ENCODE measurements at places on chromosomes 11 and 22.
A peak's percentile ranks its signal among the peaks of the same experiment; 100 is the strongest.

- DNase-seq = peak; percentile 0
These were observed 299.9 kb downstream of the DCDC1 start for GRCh38 chr11:31069447-31070205.

DNA sequence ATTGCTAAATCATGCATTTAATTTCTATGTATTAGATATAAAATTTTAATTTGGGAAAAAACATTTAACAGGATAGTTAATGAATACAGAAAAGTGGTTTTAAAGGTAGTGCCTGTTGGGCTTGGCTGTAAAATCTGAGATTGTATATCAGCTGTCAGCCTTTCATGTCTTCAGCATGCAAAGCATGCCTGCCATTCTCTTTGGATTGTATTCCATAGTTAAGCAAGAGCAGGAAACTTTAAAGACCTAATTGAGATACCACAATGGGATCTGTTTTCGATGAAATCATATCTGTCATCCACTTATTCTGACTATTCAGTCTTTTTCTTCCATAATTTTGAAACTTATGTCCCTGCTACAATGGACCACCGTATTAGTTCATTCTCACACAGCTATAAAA is 451.0 kb upstream of the DDI1 start:
- no peak for DNase-seq

GRCh38 chr11:3615998-3616397 is 25.8 kb downstream of the ART5 start:
- no peak for DNase-seq

DNA sequence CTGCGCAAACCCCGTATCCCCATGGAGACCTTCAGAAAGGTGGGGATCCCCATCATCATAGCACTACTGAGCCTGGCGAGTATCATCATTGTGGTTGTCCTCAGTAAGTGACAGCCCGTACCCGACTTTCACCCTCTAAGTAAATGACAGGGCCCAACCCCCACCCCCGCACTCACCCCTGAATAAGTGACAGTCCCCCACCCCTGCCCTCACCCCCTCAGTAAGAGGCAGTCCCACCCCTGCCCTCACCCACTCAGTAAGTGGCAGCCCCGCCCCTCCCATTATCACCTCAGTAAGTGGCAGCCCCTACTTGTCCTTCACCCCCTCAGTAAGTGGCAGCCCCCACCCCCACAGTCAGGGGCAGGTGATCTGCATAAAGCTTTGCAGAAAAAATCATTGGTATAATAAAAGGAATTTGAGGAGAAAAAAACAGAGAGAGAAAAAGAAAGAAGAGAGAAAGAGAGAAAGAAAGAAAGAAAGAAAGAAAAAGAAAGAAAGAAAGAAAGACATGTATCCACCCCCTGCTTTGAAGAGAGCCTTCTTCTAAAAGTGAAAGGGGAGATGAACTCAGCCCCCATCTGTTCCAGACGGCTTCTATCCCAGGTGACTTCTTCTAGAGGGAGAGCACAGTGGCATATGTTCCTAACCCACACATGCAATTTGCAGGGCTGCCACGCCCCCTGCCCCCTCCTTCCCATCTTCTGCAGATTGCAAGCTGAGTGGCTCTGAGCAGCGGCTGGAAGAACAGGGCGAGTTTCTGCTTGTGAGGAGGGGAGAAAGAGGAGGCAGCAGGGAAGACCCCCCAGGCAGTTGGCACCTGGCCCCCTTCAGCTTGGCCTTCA is 12.5 kb upstream of the SMIM35 start:
- DNase-seq = no peak

DNA sequence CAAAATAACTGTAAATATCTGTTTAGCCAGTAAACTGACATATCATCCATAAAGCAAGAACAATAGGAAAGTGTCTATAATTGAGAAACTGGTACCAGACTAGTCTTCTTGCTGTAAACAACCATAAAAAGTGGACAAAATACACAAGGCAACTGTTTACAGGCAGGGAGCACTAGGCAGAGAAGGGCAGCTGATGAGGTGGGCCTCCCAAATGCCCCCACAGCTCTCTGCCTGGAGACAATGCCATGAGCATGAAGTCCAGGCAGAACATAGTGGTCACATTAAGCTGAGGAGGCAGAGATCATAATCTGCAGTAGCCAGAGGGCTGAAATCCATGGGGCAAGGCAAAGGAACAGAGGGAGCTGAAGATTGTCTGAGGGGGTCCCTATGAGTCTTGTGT is 30.7 kb downstream of the TBX1 start:
- DNase-seq = no peak

DNA sequence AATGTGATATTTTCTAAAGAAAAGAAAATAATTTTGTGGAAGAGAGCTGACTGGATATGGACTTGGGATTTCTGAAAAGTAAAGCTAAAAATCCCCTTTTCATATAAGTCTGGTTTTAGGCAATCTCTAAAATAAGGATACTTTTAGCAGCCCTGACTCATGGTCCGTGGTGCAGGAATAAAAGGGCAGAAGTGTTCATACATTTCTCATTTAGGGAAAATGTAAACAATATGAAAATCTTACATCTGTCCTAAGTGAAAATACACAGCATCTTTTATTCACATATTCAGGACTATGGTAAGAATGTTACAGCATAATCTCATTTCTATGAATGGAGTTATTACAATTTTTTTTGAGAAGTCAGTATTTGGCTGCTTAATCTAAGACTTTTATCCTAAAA is 735 bp upstream of the ETS1 start:
- DNase-seq = no peak

GRCh38 chr22:47379037-47379436 is 616.6 kb downstream of the TBC1D22A start:
- DNase-seq = no peak

DNA sequence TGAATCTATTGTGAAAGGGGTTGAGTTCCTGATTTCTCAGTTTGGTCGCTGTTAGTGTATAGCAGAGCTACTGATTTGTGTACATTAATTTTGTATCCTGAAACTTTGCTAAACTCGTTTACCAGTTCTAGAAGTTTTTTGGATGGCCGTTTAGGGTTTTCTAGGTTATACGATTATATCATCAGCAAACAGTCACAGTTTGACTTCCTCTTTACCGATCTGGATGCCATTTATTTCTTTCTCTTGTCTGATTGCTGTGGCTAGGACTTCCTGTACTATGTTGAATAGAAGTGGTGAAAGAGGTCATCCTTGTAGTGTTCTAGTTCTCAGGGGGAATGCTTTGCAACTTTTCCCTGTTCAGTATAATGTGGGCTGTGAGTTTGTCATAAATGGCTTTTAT is 24.6 kb upstream of the OOSP4B start:
- no peak for DNase-seq

GRCh38 chr22:20750461-20751184 is 23.3 kb upstream of the SERPIND1 start:
- peak; percentile 91 for DNase-seq

DNA sequence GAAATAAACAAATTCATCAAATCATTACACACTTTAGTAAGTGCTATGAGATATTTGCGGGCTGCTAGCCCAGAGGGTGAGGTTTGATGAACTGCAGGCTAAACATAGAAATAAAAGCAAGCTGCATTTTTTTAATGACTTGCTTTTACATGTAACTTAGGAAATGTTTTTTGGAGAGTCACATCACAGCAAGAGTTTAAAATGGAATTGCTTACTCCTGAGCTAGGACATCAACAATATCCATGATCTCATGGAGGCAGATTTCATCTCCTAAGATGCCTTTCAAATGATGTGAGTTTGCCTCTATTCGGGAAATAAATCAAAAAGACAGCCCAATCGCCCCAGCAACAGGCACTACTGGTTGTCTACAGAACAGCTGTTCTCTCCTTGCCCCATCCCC is 73.4 kb upstream of the CD44 start:
- no peak for DNase-seq

DNA sequence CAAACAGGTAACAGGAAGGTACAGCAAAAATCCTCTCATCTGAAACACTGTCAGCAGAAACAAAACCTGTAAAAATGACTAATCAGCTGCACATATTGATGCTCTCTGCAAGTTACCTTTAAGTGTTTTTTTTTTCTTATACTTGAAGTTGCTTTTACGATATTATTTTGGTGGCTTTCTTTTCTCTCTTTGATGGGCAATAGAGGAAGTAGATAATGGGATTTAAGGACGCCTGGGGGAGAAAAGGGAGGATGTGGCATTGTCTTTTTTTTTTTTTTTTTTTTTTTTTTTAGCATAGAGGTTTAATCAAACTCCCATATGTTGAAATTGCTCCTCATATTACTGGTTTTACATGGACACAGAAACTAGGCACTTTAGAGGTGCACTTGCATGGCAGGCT is 11.4 kb upstream of the ADSL start:
- DNase-seq = no peak

DNA sequence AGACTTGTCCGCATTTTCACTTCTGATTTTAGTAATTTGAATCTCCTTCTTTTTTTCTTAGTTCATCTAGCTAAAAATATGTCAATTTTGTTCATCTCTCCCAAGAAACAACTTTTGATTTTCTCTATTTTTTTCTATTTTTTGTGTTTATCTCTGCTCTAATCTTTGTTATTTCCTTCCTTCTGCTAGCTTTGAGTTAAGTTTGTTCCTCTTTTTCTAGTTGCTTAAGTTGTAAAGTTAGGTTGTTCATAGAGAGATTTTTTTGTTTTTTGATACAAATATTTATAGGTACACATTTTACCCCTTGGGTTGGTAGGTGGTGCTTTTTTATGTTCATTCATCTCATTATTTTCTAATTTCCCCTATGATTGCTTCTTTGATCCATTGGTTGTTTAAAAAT is 22.1 kb upstream of the XKR3 start:
- DNase-seq = no peak

DNA sequence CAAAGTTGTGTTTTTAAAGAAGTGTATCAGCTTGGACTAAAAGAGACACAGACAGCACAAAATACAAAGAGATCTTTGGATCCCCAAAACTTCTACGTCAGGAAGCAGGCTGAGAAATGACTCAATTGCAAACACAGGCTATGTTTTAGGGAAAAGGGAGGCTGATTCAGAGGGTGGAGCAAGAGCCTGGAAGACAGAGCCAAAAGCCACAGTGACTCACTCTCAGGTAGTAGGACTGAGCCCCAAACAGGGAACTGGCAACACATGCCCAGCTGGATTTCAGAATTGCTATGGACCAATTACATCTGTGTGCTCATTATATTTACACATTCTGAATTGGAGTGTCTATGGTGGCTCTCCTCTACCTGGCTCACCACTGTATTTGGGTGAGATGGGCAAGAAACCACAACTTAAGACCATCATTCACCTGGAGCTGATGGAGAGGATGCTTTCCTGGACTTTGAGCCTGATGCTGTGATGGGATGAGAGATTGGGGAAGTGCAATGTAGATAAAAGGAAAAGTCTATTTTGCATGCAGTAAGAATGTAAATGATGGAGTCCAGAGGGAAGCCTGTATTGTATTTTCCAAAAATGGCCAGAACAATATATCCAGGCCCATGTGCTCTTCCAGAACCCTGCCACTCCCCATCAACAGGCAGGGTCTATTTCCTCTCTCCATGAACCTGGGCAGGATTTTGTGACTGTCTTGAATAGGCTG is 20.8 kb upstream of the LINC01488 start:
- peak; percentile 86 for DNase-seq

GRCh38 chr11:97610854-97611253 is 1221.0 kb downstream of the JRKL start:
- no peak for DNase-seq

DNA sequence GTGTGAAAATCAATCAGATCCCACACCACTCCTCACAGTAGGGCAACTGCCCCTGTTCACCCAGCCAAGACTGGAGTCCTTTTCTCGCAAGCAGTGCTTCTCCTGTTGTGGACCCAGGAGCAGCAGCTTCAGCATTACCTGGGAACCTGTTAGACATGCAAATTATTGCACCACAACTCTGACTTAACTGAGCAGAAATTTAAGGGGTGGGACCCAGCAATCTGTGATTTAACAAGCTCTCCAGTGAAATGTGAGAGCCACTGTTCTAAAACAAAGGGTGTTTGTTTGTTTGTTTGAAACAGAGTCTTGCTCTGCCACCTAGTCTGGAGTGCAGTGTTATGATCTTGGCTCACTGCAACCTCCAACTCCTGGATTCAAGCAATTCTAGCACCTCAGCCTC is 591.4 kb downstream of the SOX6 start:
- DNase-seq = no peak

GRCh38 chr11:91147885-91148284 is 925.0 kb upstream of the CHORDC1 start:
- no peak for DNase-seq

DNA sequence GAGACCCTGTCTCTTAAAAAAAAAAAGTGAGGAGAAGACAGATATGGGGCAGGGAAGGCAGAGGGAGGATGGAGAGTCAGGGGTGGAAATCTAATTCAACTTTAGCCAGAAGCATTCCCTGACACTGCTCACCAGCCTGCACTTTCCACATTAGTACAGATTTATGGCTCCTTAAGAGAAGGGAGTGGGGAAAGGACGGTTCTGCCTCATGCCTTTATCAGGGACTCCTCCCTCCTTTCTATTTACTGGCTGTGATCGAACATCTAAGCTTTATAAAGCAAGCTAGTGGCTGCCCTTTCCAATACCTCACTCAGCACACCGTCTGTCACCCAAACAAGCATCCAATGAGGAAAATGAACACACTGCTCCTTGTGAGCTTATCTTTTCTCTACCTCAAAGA is at the start of gene PATE4:
TSS of gene PATE4 (plus strand) at position 301 of the 400 bp plus-strand sequence. CDS start at position 345, 44 bp downstream.
- DNase-seq = no peak

GRCh38 chr11:31779374-31779791 is 31.7 kb downstream of the PAX6 start:
- DNase-seq = peak; percentile 60

DNA sequence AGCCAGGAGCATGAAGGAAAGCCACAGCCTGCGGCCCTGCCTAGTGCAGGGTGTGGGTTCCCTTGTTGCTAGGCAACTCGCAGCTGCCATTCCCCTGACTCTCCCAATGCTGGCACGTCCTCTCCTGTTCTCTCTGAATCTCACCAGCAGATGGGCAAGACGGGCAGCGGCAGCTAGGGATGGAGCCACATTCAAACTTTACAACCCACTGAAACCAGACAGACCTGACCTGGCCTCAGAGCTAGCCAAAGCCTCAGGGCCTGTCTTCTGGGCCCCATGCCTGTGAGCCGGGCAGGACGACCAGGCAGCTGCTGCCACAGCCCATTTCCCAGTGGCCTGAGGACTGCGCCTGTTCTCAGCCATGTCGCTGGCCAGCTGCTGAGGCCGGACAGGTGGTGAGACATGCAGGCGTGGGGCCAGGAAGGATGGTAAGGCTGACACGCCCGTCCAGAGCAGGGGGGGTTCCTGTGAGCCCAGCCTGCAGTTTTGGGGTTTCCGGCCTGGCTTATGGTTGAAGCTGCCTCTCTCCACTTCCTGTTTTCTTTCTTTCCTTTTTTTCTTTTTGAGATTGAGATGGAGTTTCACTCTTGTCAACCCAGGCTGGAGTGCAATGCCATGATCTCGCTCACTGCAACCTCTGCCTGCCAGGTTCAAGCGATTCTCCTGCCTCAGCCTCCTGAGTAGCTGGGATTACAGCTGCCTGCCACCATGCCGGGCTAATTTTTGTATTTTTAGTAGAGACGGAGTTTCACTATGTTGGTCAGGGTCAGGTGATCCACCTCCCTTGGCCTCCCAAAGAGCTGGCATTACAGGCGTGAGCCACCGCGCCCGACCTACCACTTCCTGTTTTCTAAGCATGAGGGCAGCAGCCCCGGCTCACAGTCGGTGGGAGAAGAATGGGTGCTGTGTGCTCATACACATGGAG is 4.1 kb downstream of the SUN2 start:
- DNase-seq = no peak

GRCh38 chr11:74909385-74909784 is 39.5 kb downstream of the XRRA1 start:
- no peak for DNase-seq

- DNase-seq = no peak
These were observed 111.6 kb downstream of the WT1 start for GRCh38 chr11:32323814-32324130.

GRCh38 chr11:66070604-66071380 is 720 bp downstream of the PACS1 start:
- peak; percentile 50 for DNase-seq

- no peak for DNase-seq
These were observed 27.8 kb upstream of the AMOTL1 start for GRCh38 chr11:94740083-94741021.

Data from iris pigment epithelial cell (primary cell).